NCI-H1930 (cell line): ENCODE measurements at places on chromosomes 3 and 15.

DNA sequence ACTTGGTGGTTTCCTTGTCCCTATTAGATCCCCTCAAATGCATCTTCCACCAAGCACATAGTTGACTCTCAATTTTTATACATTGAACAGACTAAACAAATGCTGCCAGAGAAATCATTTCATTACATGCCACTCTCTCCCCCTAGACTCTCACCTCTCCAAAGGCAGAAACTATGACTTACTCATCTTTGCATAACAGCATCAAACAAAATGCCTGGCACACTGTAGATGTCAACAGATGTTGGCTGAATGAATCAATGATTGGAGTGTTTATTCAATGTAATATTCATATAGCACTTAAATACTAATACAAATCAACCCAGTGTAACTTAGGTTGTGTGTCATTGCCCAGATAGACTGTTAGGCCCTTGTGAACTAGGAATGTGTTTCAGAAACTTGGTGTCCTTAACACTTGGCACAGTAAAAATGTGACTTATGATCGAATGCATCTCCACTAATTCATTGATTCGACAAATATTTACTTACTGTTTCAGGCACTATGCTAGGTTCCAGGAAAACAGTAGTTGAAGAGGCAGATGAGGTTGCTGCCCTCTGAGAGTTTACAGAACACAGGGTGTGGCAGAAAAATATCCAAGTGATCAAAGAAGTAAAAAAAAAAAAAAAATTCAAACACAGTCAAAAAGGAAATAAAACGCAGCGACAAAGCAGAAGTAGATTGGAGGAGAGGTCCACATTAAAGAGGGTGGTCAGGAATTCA lies 188.5 kb upstream of the LRRN1 start:
- no peak for DNase-seq

DNA sequence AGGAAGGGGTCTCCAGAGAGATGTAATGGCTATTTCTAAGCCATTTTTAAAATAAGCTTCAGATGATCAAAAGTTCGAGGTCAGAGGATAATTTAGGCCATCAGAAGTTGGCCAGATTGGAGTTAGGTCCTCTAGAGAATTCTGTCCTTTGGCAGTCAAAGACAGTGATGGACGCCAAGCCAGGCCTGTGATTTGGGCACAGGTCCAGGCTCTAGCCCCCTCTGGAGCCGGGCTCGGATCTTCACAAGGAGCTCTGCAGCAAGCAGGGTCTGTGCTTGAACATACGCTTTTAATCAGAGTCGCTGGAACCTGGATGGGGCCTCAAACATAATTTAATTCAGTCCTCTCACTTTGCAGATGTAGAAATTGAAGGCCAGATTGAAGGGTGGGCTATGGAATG lies 151.4 kb upstream of the BCL6 start:
- no peak for DNase-seq

GRCh38 chr3:16137044-16137443 lies 37.4 kb upstream of the GALNT15 start:
- DNase-seq, result no peak

- no peak for DNase-seq
These were observed 1.1 kb downstream of the NFKBIZ start for GRCh38 chr3:101850246-101851051.

DNA sequence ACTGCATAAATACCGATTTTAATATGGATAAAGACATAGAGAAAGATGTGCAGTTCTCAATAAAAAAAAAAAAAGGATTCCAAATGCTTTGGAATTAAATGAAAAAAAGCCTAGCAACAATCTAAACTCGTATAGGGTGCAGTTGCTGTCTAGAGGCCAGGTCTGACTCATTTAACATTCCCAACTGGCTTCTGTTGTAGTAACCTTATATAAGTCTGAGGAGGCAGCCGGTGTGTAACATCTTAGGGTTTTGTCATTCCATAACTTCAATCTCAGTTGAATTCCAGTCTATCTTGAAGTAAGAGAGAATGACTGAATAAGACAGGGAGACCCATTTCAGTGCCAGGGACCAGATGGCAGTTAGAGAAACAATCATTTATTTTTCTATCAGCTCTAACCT lies 6.5 kb downstream of the PDCD10 start:
- DNase-seq, result no peak

- DNase-seq, result no peak
These were observed 220.3 kb upstream of the ATP10A start for GRCh38 chr15:26083457-26083856.

DNA sequence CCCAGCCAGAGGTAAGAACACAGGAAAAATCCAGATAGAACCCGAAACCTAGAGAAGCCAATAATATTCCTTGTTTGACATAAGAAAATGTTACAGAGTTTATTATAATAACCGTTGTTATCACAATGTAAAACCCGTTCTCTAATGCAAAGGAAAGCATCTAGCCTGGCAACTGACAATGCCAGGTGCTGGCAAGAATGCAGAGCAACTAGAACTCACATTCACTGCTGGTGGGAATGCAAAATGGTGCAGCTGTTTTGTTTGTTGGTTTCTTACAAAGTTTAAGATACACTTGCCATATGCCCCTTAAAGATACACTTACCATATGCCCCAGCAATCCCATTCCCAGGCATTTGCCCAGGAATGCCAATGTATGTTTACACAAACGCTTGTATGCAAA lies 23.4 kb downstream of the VPS39 start:
- DNase-seq, result no peak

GRCh38 chr15:100211855-100212850 lies 129.6 kb downstream of the ADAMTS17 start:
- DNase-seq, result no peak

- DNase-seq, result no peak
These were observed 342.8 kb downstream of the ERC2 start for GRCh38 chr3:56125358-56126005.

DNA sequence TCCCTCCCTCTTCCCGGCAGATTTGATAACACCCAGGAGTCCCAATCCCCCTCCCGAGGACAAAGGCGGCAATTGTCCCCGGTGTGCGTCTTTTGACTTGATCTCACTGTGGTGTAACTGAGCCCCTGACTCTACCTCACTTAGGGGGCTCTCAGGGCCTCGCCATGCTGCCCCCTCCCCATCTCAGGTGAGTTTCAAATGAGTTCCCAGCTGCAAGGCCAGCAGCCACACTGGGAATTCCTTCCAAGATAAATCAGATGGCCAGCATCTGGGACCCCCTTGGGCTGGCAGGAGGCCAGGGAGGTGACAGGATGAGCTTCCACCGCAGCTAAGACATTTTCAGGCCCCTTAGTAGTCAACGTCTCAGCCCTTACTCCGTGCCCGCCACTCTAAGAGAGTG lies 35.0 kb downstream of the WNT7A start:
- no peak for DNase-seq

- no peak for DNase-seq
These were observed 76.4 kb downstream of the ZPLD1 start for GRCh38 chr3:102511168-102511567.

DNA sequence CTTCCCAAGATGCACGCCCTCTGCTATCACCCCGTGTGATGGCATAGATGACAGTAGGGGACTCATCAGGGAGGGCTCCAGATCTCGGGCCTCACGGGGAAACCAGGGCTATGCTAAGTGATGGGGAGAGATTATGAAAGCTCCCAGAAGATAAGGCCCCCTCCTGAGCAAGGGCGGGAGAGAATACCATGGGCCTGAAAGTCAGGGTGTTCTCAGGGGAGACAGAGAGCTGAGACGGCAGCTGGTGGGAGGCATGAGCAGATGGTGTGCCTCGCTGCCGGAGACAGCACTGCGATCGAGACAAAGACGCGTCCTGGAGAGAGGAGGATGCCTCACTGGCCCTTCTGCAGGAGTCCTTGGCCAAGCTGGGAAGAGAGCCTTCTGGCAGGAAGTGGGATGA lies 106.5 kb upstream of the ADPGK start:
- no peak for DNase-seq

- DNase-seq, result no peak
These were observed 139.1 kb downstream of the SRGAP3 start for GRCh38 chr3:9110316-9110715.

- no peak for DNase-seq
These were observed 38.6 kb downstream of the ATP1B3 start for GRCh38 chr3:141915016-141915415.

DNA sequence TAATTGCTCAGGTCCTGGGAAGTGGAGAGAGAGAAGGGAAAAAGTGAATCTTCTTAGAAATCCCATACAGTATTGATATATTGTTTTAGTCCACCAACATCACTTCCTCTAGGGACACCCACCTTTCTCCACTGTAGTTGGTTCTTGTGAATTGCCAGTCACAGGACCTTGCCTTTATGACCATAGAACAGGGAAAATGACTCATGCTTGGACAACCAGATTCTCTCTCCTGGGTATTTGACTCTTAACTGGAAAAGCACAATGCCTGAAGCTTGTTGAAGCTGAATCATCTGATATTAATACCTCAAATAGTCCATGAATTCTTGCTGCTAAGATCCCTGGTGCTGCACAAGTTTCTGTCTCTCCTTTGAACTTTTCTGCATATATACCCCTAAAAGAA lies 32.5 kb upstream of the DCLK3 start:
- DNase-seq, result no peak

GRCh38 chr3:47856669-47857068 lies 53.7 kb downstream of the DHX30 start:
- DNase-seq, result no peak

DNA sequence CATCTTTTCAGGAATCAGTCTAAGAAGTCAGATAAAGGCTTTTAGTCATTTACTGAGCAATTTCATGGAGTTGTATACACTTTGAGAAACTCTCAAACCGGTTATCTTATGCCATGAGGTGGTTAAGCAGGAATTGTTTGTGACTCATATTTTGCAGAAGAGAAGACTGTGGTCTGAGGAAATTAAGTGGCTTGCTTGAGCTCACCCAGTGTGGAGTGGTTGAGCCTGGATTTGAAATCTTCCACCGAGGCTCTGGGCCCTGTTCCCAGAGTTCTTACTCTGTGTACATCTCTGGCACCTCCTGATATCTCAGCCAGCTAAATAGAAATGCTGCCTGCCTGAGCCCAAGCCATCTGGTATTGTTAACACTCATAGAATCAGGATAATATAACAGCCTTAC lies 37.8 kb upstream of the BCL6 start:
- DNase-seq, result no peak

- no peak for DNase-seq
These were observed 65.7 kb upstream of the MRPL3 start for GRCh38 chr3:131568460-131568859.
